ENCODE measurements at places on chromosomes 5 and 9.

GRCh38 chr9:2016408-2017330 is 1.5 kb downstream of the SMARCA2 start:
- peak; percentile 77 for DNase-seq

DNA sequence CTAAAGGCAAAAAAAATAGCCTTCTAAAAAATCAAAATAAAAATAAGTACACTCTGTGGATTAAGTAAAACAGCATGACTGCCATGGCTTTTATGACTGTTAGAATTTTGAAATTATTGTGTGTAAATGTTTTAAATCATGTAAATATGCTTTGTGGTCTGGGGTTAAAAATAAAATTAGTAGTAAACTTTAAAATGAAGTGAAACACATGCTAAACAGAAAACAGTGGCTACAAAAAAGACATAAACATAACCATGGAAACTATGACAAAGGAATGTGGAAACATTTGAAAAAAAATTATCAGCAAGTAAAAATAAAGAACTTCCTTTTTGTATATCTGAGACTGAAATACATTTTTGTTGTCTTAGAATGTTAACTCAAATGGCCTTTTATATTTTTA is 134.5 kb upstream of the SPEF2 start:
- DNase-seq = peak; percentile 23

- no peak for DNase-seq
These were observed 118.2 kb upstream of the TXNDC8 start for GRCh38 chr9:110455860-110456259.

- no peak for DNase-seq
These were observed 81.2 kb downstream of the OTULIN start for GRCh38 chr5:14745753-14746152.

DNA sequence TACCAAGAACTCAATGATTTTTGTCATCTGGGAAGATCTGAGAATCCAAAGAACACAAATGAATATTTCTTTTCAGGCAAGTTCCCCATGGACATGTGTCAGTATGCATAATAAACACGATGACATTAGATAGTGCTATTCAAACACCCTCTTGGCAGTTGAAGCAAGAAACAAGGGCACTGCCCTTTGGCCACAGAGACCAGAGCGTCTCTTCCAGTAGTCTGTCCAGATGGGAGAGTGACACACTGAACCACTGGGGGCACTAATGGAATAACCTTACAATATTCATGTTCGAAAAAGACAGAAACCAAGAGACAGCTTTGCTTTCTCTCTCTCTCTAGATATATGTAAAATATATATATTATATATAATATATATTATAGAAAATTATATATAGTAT is 301.9 kb downstream of the CTNND2 start:
- no peak for DNase-seq

DNA sequence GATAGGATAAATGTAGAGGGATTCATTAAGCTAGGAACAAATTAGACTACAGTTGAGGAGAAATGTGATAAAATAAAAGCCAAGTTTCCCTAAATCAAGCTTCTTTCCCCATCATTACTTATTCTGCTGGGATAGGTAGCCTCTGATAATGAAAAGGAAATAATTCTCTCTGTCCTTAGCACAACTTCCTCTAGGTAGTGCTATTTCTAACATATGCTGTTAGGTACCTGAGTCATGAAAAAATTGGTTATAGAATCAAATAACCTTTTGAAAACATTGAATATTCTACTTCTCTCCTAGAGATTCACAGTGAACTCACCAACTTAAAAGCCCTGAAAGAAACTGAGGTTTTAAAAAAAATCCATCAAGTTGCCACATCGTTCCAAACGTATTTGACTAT is 1793.1 kb downstream of the EFNA5 start:
- peak; percentile 66 for DNase-seq

DNA sequence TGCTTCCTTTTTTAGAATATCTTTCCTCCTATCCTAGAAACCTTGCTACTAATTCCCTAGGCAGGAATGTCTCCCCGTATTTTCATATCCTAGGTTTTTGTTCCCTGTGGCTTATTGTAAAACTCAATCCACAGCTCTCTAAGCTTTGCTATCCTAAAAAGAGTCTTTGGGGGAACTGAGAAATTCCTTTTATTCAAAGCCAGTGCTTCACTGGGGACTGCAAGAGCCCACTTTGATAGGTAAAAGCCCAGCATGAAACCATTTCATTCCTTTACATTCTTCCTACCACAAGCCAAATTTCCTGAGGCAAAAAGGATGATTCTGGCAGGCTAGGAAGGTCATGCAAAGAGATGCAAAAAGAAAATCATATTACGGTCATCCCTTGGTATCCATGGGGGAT is 5.8 kb upstream of the HACD4 start:
- DNase-seq = no peak

Measured in OCI-M1 (cell line).